ENCODE measurements at places on chromosomes 16 and 17.

- peak; percentile 41 for DNase-seq
Observed at GRCh38 chr16:84925092-84925772, 86.1 kb downstream of the ZDHHC7 start.

DNA sequence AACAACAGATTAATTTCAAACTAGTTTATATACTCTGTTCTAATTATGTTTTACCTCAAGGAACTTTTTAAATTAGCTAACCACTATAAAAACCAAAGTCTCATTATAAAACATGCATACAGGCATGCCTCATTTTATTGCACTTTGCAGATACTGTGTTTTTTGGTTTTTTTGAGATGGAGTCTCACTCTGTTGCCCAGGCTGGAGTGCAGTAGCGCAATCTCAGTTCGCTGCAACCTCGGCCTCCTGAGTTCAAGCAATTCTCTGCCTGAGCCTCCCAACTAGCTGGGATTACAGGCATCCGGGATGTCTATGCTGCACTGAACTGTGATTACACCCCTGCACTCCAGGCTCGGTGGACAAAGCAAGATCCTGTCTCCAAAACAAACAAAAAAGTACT lies 8.8 kb upstream of the JPT1 start:
- DNase-seq, result no peak

GRCh38 chr17:31798205-31798724 lies 60.8 kb downstream of the COPRS start:
- no peak for DNase-seq

DNA sequence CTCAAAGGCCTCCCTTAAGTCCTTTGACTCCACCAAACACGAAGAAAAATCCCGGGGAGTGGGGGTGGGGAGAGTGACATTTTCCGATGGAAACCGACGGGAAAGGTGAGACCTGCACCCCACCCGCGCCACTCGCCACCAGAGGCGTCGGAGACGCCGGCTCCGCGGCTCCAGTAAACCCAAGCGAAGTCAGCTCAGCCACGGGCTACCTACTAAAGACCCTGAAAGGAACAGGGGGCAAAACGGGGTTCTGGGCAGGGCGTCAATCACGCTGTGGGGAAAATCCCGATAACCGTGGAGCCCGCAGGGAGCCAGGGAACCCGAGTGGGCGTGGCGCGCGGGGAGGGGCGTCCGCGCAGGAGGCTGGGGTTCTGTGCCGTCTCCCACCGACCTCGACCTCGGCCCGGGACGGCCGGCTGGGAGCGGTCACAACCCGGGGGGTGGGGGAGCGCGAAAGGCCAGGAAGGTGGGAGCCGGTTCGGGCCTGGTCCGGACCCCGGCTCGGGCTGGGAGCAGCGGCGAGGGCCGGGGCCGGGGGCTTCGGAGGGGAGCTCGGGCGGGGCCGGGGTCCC lies 565 bp downstream of the WDR45B start:
- no peak for DNase-seq

GRCh38 chr16:57845115-57845514 lies 42.8 kb upstream of the KIFC3 start:
- no peak for DNase-seq

DNA sequence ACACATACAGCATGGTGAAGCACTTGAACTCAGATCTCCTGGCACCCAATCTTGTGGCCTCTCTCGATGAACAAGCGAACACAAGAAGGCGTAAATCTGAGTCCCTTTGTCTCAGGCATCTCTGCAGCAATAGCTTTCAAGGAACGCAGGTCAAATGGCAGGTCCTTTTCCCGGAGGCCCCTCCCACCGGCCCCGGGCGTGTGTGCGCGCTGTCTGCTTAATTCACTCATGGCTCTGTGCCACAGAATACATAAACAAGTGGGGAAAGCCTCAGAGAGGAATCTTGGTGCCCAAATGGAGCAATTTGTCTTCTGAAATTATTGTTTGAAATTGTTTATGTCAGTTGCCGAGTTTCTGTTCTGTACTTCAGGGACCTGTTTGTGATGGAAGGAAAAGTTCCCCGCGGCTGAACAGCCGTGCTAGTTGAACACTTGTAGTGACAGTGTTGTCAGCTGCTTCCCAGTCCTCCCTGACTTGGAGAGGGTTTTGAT lies 14.8 kb downstream of the MYOCD start:
- no peak for DNase-seq

- no peak for DNase-seq
Observed at GRCh38 chr17:83170571-83171260, 91.3 kb downstream of the METRNL start.

DNA sequence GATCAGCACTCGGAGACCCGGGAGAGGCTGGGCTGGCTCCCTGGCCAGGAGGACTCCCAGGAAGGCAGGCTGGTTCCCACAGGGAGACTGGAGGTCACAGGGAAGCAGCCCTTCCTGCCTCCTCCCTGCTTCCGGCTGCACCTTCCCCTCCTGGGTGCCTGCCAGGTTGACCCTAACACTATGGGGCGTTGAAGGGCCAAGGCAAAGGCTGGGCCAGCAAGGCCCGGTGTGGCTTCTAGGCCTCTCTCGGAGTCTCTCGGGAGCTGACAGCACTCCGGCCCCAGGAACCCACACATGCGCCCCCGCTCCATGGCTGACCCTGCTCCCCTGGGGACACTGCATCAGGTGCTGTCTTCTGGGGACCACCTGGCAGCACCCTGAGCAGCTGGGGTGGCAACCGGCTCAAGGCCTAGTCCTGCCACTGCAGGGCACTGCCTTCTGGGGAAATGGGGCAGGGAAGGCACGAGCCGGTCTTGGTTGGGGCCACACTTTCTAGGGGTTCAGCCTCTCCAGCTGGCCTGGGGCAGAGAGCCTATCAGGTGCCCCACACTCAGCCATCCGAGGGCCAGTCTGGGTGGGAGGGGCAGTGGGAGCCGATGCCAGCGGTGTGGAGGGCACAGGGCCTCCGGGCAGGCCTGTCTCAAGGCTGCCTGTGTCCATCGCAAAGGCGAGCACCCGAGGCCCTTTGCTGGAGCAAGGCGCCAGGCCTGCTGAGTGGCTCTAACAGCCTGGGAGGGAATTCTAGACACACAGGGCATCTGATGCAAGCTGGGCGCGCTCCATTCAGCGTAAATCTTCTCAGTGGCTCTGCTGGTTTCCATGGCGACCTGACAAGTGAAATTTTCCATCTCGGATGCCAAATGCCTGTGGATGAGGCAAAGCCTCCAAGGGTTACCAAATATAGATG lies 5.6 kb upstream of the MTSS2 start:
- no peak for DNase-seq

GRCh38 chr17:58289869-58290268 lies 9.1 kb upstream of the MPO start:
- DNase-seq, result no peak

GRCh38 chr16:55943267-55943666 lies 68.1 kb upstream of the CES5A start:
- no peak for DNase-seq

GRCh38 chr17:33966410-33967059 lies 288.6 kb upstream of the CCL2 start:
- no peak for DNase-seq

- DNase-seq, result no peak
Observed at GRCh38 chr17:39410279-39410678, 8.9 kb upstream of the FBXL20 start.

DNA sequence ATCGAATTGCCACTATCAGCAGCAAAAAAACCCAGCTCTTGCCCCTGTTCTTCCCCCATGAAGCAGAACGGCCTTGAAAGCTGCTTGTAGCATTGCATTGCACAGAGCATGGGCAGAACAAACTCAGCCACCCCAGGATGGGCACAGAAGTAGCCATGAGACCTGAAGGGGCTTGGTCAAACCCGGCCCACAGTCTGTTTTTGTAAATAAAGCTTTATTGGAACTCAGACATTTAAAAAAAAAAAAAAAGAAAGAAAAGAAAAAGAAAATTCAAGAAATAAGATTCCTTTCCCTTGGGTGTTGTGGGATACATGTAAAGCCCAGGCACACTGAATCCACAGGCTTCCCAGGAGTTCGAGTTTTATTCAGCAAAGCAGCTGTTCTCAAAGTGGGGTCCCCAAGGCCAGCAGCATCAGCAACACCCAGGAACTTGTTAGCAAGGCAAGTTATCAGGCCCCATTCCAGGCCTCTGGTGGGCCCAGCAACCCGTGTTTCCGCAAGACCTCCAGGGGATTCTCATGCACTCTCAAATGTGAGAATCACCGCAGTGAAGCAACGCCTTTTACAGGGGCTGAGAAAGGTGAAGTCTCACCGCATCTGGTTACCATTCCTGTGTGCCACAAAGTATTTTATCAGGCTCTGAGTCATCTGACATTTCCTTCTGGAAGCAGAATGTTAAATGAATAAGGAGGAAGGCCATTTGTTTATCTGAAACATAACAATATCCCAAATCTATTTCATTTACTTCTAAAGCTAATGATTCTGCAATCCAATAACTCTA lies 108.2 kb downstream of the SLC39A11 start:
- DNase-seq, result no peak

DNA sequence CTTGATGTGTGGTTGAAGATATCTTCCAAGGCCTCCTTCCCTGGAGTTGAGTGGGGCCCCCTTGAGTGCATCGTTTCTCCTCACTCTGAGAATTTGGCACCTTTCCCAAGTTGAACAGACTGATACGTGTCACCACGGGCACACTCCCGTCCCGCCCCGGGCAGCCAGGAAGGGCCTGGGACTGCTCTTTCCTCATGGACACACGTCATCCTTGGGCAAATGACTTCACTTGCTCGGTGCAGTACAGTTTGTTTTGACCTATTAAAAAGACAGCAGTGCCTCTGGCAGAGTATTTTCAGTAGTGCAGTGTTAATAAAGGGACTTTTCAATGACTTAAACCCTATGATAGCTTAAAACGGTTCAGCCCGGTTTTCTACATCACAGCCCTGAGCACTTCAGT lies 59.9 kb downstream of the SEC14L1 start:
- no peak for DNase-seq

GRCh38 chr17:77148077-77148939 lies 7.5 kb downstream of the SEC14L1 start:
- no peak for DNase-seq

DNA sequence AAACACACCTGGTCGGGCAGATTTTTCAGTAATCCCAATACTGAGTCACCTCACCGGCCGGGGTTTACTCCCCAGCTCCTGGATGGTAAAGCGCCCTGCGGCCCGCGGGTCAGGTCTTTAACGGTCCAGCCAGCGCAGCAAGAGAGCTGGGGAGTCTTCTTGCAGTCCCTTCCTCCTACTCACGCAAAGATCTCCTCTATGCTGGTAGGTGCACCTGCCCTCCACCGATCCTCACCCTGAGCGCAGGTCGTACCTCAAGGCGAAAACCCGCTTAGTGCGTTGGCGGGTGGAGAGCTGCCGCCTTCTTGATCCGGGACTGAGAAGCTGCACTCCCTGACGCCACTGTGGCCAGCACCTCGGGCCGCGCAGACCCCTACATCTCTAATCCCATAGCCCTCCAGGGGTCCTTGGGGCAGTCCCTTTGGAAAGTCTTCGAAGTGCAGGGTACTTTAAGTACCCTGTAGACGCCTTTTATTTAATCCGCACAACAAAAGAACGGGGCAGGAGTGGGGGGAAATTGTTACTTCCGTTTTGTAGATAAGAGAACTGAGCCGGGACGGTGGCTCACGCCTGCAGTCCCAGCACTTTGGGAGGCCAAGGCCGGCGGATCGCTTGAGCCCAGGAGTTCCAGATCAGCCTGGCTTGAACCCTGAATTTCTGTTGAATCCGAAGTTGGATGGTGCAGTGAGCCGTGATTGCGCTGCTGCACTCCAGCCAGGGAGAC lies 10.4 kb upstream of the HOXB13 start:
- no peak for DNase-seq

- no peak for DNase-seq
Observed at GRCh38 chr16:1918351-1919326, at the start of gene HS3ST6. Gene HS3ST6, minus strand, starts transcription at chr16:1918415. Its CDS starts 92 bp downstream, at chr16:1918323.

DNA sequence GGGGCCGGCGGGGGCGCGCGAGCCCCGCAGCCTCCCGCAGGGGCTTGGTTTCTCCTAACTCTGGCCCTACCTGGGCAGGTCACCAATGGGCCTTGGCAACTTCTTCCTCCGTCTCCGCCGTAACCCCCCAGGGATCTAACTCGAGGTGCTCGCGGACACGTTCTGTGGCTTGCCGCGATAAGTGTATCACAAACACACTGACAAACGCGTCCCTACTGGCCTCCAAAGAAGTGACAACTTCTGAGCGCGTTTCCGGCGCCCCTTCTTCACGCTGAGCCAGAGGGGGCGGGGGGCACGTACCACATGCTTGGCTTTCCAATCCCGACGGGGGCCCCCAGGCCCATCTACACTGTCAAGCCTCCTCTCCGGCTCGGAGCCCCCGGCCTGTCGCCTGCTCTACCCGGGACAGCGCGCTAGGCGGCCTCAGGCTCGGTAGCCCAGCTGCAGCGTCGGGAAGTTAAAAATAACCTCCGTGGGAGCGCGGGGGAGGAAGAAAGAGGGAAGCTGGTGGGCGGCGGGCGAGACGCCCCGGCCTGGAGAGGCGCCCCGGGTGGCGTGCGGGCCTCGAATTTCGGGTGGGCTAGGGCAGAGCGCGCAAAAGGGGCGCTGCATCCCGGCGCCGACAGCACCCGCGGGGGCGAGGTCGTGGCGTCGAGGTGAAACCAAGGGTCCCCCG lies 725 bp upstream of the SPHK1 start:
- peak; percentile 23 for DNase-seq

GRCh38 chr17:77492446-77493237 lies 351.9 kb downstream of the SEC14L1 start:
- no peak for DNase-seq
